Pulmonary artery endothelial cell (primary cell): ENCODE measurements at places on chromosomes 11 and 22. TPM values are rescaled to one million over a fixed set of nuclear protein-coding genes. Genes with fewer than 3 reads are reported as not detected.

SLC22A6 gene
- not detected in 2 replicates for total RNA-seq

MUC6 gene
- not detected in 2 replicates for total RNA-seq

POU2AF2 gene
- not detected in 2 replicates for total RNA-seq

DNA sequence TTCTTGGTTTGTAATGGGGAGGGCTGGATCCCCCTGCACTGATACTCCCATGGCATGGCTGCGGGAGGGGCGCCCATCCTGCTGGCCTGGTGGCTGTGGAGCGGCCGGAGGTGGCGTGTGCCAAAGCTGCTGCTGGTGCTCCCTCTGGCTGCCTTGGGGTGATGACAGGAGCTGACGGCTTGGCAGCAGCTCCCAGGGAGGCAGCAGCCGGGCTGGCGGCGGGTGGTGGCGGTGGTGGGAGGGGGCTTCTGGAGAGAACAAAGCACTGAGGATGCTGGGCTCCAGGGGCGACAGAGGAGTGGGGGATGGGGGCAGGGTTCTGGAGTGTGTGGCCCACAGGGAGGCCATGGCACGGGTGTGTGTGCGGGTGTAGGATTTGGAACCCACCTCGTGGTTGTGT is 11.4 kb upstream of the MPPED1 start:
- no peak for DNase-seq

GRCh38 chr11:11471201-11471600 is 118.2 kb upstream of the CSNK2A3 start:
- no peak for DNase-seq

DNA sequence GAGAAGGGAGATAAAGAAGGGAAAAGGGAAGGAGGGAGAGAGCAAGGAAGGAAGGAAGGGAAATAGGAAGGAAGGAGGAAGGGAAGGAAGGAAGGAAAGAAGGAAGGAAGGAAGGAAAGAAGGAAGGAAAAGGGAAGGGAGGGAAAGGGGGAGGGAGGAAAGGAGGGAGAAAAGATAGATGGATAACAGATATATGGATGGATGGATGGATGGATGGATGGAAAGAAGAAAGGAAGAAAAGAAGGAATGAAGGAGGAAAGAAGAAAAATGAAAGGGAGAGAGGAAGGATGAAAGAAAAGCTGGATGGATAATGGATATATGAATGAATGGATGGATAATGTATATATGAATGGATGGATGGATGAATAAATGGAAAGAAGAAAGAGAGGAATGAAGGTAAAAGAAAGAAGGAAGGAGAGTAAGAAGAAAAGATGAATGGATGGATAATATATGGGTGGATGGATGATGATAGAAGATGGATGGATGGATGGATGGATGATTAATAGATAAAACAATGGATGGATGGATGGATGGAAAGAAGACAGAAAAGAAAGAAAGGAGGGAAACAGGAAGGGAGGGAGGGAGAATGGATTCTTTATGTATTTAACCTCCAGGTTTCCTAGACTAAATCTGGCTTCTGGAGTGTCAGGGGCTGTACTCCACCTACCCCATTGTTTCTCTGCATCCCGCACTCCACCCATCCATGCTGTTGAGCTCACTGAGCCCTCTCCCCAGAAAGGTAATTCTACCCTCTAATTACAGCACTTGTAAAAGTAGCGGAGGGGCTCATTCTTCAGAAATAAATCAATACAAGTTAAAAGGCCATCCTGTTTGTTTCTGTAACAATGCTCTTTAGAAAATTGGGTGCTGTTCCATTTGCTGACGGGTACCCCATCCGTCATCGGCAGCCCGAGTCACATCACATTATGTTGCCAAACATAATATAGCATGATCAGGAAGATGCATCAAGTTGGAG is 506.1 kb downstream of the MIAT start:
- DNase-seq: no peak

DNA sequence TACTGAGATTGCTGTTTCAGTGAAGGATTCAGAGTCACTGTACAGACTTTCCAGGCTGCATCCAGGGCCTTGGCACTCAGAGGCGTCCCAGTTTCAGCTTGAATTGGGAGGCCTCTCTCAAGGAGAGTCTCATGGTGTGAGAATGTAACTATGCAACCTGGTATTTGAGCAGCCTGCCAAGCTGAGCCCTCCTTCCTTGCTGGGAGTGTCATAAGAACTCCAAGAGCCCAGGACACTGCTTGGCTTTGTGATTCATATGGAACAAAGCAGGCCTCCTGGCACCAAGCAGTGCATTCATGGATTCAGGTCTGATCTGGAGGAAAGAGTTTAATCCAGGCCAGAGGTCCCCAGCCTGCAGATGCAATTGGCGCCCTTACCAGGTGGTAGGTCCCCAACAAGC is 171.7 kb downstream of the DBX1 start:
- DNase-seq: no peak

DNA sequence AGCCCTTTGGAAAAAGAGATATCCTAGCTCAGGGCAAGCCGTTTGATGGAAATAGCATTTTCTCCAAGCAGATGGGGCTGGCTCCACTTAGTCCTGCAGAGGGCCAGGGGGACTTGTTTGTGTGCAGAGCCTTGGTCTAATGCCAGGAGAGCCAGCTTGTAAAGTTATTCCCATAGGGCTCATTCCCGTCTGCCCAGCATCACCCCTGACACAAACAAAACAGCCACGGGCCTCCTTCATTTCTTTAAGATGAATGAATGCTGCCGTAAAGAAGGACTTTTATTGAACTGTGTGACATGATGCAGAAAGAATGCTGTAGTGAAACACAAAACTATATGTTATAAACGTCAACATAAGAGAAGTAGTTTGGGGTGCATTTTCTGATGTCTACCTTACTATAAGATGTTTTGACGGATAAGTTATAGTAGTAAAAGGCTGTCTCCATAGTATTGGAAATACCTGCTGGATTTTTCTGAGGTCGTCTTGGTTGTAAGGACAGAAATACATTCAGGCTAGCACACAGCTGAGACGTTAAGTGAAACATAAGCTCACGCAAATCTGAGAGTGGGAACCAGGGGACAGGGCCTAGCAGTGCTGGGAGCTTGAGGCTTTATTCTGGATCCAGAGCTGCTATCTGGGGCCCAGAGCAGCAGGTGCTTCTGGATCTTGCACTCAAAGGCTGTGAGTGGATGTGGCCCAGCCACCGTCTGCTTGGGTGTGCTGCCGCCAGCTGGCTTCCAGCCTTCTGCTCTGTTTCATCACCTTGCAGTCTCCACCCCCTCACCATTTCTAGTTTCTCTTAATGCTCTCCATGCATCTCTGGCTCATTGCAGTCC is 53.3 kb downstream of the NCAM1 start:
- DNase-seq: no peak

DNA sequence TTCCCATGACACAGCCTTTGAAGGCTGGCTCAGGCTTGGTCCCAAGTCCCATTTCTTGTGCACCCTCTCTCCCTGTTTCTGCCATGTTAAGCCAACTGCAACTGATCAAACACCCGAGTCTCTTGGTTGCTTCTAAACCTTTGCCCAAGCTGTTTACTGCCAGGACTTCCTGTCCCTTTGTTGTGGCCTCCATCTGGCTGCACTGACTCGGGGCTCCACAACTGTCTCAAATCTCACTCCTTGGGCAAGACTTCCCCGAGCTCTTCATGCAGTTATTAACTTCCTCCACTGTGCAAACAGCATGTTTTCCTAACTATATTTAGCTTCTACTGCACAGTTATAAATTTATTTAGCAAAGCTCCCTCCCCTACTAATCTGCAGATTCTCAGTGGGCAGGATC is 4.3 kb downstream of the VPREB1 start:
- DNase-seq: no peak

- DNase-seq: no peak
Measured at GRCh38 chr11:34826384-34826726, 89.8 kb downstream of the APIP start.
